ENCODE measurements at places on chromosomes 6 and 20.

DNA sequence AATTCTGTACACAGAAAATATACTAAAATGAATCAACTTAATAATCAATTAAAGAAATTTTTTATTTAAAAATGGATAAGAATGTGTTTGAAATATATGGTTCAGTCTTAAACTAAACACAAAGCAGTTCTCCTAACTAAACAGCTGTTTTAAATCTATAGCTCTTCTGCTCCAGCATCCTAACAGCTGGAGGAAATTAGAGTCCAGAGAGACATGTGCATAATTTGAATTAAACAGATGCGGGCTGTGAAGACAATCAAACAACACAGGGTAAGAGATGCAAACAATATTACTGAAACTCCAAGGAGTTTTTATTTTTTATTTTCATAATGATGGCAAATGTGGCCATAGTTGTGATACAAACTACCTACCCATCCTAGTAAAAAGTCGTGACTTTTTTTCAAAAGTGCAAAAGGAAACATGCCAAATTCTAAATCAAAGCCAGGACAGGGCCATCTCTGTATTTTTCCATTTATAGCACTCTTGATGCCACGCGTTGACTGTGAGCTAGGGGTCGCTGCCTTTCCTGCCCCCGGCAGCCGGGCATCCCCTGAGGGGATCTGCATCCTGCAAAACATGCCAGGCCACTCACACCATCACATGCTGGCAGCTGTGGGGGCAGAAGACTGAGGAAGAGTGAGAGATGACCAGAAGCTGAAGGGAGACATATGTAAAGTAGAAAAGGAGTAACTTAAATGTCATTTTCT lies 310.6 kb downstream of the PRKN start:
- DNase-seq, result peak; percentile 9

DNA sequence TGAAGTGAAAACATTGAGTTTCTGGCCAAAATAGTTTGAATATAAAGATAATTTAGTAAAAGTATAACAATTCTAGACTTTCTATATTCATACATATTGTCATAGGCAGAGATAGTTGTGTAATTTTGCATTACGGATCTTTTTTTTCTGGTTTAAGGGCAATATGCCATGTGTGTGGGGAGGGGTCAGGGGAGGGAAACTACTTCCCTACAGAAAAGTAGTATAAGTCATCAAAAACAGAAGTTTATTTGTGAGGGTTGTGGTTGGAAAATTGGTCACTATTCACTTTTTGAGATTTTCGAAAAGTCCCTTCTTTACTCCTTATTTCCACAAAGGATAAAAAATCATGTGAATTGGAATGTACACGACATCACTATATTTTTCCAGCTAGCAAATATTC lies 288.2 kb upstream of the PREP start:
- DNase-seq, result no peak

GRCh38 chr6:104519566-104519965 lies 340.2 kb downstream of the HACE1 start:
- no peak for DNase-seq

DNA sequence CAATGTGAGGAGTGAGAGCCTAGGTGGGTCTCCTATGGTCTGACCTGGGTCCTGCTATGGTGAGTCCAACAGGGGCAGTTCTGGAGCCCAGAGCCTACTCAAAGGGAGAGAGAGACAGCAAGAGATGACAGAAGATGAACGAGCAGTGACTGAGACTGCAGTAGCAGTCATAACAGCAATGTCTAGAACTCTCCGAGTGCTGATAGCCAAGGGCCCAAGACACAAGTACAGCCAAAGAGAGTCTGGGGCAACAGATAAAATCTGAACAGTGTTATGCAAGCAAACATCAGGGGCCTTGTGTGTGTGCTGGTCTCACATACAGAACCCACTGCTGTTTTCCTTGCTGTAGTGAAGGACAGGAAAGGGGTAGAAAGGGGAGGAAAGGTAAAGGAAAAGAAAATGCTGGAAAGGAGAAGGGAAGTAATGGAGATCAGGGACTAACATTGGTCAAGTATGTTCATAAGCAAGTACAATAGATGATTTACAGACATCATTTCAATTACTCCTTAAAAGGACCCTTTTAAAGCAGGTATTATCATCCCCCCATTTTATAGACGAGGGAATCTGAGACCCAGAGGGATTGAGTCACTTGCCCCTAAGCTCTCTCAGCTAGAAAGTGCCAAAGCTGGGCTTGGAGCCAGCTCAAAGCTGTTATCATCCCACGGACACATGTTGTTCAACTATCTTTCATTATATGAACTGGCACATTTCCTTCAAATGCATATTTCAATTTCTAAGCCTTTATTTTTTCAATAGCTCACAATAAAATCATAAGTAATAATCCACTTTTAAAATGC lies 182.3 kb upstream of the RAB32 start:
- no peak for DNase-seq

DNA sequence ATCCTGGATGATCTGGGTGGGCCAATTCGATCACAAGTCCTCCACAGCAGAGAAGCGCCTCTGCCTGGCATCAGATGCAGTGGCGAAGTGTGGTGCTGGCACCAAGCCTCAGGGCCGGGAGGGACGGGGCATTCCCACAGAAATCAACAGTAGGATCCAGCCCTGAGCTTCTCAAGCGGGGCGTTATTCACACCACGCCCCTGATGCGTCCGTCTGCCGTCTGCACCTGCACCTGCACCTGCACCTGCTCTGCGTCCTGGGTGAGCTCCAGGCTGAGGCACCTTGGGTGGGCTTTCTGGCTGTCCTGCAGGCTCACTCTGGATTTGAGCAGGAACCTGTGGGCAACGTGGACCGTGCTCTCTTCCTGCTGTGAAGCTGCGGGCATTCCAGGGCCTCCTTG lies 13.8 kb upstream of the NTSR1 start:
- DNase-seq, result no peak

- DNase-seq, result peak; percentile 92
Measured at GRCh38 chr6:17393892-17394631, 667 bp downstream of the CAP2 start.

DNA sequence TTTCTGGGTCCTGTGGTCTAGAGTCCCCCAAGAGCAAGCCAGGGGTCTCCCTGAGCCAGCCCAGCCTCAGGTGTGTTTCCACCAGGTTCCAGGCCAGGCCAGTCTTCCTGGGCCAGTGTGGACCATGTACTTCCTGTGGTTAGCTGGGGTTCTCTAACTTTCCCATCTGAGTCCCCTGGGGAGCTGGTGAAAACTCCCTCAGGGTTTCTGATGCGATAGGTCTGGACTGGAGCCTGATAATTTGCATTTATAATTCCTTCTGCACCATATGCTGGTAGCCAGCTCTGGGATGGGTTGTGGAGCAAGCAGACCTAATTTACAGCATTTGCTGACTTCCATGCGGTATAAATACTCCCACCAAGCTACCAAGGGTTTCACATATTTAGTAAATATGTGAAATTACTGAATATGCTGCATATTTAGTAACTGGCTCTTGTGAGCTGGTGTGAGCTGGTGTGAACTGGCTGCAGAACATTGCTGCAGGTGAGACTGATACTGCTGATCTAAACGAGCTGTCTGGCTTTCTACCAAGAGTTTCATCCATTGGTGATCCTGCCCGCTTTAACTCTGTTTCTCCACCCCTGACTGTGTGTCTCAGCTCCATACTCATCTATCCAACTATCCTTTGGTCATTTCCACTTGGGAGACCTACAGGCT lies 62.6 kb downstream of the RIN2 start:
- DNase-seq, result no peak

DNA sequence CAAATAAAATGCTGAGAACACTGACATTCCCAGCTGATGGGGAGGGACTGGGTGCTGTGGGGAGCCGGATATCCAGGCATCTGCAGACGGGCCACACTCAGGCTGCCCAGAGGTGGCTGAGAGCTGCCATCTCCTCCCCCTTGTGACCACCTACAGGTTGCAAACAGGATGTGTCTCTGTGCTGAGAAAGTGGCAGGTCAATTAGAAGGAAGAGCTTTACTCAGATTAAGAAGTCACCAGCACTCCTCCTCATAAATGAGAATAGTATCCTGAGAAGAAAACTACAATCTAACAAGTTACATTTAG lies 63.0 kb downstream of the HUS1B start:
- no peak for DNase-seq

DNA sequence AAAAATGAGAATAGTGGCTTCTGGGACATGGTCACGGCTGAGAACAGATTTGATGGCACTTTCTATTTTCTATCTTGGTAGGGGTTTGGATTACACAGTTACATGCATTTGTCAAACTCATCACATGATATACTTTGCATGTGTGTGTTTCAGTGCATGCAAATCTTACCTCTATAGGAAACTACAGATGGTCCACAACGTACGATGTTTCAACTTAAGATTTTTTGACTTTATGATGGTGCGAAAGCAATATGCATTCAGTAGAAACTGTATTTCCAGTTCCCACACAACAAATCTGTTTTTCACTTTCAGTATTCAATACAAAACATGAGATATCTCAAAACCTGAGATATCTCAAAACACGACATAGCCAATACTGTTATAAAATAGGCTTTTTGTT lies 231.8 kb upstream of the SPTLC3 start:
- DNase-seq, result no peak

DNA sequence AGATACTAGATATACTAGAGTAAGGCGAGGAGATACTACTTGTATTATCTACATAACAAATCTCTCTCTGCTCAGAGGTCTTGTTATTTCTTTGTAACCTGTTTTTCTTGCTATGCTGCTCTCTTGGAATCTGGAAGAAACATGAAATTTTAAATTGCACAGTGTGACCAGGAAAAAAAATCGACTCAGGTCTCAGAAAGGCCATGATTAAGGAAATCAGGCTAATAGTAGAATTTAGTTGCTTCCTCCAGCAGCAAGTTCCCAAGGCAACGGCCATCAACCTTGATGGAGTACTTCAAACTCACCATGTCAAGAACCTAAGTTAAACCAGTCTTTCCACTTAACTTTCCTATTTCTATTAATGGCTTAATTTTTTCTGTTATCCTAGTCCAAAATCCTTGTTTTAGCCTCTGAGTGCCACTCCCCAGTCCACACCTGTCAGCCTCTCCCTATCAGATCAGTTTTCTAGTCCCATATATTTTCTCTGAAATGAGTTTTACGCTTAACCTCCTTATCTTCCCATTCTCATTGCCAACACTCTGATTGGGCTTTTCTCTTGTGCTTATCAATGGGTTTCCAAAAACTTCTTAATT lies 87.7 kb upstream of the BEND3 start:
- peak; percentile 9 for DNase-seq

DNA sequence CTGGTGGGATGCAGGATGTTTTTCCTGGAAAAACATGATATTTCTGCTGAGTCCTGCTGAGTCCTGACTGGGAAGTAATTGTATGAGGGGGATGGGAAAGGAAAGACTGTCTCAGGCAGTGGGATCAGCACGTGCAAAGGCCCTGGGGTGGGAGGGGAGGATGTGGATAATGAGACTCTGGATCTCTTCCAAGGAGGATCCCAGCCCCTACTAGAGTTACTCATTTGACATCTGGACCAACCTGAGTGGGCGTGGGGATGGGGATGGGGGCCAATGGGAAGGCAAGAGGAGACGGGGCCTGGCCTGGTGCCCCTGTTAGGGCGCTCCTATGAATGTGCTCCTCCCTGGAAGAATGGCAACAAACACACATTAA lies 73.0 kb downstream of the CD40 start:
- DNase-seq, result no peak

GRCh38 chr6:139545206-139546105 lies 171.0 kb upstream of the CITED2 start:
- DNase-seq, result peak; percentile 27

- peak; percentile 98 for DNase-seq
Measured at GRCh38 chr6:43263314-43264178, 20.3 kb downstream of the TTBK1 start.

DNA sequence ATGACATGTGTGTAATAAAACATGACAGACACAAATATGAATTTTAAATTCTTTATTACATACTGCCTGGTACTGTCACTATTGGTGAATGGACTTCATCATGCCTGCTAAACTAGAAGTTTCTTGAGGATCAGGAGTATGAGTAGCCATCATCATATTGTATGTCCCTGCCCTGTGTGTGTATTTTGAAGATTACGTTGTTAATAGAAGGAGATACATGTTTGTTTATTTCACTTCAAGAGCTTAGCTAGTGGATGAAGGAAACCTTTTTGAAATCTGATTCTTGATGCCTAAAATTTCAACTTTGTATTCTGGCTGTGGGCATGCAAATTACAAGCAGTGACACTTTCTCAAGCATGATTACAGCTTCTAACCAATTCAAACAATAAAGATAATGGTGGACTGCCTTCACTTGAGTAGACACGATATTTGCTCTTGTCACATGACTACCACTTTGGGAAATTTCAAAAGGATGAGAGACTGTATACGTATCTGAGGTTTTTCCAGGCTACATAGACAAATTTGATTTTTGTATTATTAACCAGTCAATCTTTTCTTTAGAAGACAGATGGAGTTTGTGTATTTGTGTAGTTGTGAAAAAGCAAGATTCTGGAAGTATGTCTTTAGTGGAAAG lies 3.5 kb downstream of the TBPL1 start:
- DNase-seq, result no peak

DNA sequence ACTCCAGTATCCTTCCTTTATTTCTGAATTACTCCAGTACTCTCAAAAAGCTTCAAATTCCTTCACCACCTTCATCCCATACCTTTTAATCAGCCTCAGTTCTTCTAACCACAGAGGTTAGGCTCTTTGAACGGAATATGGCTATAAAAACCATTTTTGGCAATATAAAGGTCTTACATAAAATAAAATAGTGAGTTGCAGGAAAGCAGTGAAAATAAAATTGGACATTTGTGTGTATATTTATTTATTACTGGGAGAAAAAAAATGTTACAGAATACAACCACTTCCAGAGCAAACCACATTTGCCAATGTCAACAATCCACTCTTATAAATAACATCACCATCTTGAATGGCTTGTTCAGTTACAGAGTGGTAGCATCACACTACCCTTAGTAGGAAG lies 7.7 kb downstream of the HDDC2 start:
- DNase-seq, result no peak

DNA sequence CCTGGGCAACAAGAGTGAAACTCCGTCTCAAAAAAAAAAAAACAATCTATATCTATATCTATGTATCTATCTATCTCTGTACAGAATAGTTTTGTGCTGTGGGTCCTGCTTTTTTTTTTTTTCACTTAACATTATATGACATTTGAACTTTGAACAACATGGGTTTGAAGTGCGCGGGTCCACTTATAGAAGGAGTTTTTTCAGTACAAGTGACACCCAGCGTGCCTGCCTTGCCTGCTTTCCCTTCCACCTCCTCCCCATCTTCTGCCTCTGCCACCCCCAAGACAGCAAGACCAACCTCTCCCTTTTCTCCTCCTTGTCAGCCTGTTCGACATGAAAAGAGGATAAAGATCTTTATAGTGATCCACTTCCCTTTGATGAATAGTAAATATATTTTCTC lies 102.2 kb upstream of the KCNG1 start:
- no peak for DNase-seq

GRCh38 chr20:62809530-62810428 lies 5.1 kb downstream of the OGFR start:
- no peak for DNase-seq
